SJCRH30 (cell line): ENCODE measurements at places on chromosomes 11 and 22. TPM values are rescaled to one million over a fixed set of nuclear protein-coding genes. Genes with fewer than 3 reads are reported as not detected.

RIMBP3C gene
- 0.28 and 0.49 TPM in 2 replicates for total RNA-seq

GRCh38 chr11:19441752-19442553 is 201.2 kb upstream of the E2F8 start:
- DNase-seq: peak; percentile 67
- peaks cover 28% of the 10 kb centered on the region for H3K4me1 ChIP-seq
- H3K4me3 ChIP-seq: no peak overlapping the region
- H3K27ac ChIP-seq: peak overlapping the region; percentile 6; the same call in 1 of the 2 replicates

PATE2 gene
- 0.25 TPM in 1 of 2 replicates, not detected in the other for total RNA-seq

- no peaks in the 10 kb centered on the region for H3K27me3 ChIP-seq
- H3K4me1 ChIP-seq: no peaks in the 10 kb centered on the region
- H3K27ac ChIP-seq: no peak overlapping the region
Observed at GRCh38 chr11:114309517-114309916, 13.3 kb downstream of the NNMT start.

DNA sequence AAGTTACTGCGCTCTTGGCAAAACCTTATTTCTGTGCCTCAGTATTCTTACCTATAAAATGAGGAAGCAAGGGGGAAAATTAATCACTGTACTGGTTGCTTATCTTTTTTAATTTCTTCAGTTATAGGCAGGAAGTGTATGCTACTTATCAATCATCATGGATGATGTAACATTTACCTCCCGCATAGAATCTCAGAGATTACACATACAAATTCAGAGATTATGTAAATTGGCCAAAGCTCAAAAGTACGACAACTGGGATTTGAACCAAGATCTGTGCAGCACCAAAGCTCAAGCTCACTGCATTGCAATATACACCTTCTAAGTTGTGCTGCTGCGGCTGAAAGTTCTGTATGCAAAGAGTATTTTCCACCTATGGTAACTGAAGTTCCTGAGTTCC is 83.0 kb downstream of the PDHX start:
- H3K4me1 ChIP-seq: no peaks in the 10 kb centered on the region
- H3K4me3 ChIP-seq: no peak overlapping the region
- H3K36me3 ChIP-seq: peaks cover 3% of the 10 kb centered on the region
- no peaks in the 10 kb centered on the region for H3K27me3 ChIP-seq
- DNase-seq: no peak

GRCh38 chr22:42283278-42284201 is 13.1 kb upstream of the TCF20 start:
- peak overlapping the region; percentile 20 for H3K4me3 ChIP-seq
- no peak overlapping the region for H3K27ac ChIP-seq
- H3K36me3 ChIP-seq: no peaks in the 10 kb centered on the region

DNA sequence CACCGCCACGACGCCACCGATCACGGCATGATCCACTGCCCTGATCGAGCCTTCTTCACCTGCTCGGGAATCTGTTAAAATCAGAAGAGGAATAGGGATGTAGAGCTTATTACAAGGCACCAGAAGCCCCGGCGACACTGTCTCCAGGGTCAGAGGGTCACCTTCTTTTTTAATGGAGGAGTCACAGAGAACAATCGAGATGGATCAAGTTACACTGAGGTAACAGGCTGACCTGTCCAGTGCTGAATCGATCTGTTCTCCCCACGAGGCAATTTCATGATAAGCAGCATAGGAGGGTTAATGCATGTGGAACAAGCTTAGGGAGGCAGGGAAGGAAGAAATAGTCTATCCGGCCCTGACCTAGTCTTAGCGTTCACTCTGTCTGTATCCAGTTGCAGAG is 325.5 kb downstream of the CADM1 start:
- DNase-seq: no peak
- H3K27me3 ChIP-seq: no peaks in the 10 kb centered on the region
- H3K27ac ChIP-seq: no peak overlapping the region
- H3K4me3 ChIP-seq: no peak overlapping the region
- H3K36me3 ChIP-seq: no peaks in the 10 kb centered on the region
- no peaks in the 10 kb centered on the region for H3K4me1 ChIP-seq

SLN gene
- 0.36 TPM in 1 of 2 replicates, not detected in the other for total RNA-seq

TREH gene
- total RNA-seq: not detected in 2 replicates

DNA sequence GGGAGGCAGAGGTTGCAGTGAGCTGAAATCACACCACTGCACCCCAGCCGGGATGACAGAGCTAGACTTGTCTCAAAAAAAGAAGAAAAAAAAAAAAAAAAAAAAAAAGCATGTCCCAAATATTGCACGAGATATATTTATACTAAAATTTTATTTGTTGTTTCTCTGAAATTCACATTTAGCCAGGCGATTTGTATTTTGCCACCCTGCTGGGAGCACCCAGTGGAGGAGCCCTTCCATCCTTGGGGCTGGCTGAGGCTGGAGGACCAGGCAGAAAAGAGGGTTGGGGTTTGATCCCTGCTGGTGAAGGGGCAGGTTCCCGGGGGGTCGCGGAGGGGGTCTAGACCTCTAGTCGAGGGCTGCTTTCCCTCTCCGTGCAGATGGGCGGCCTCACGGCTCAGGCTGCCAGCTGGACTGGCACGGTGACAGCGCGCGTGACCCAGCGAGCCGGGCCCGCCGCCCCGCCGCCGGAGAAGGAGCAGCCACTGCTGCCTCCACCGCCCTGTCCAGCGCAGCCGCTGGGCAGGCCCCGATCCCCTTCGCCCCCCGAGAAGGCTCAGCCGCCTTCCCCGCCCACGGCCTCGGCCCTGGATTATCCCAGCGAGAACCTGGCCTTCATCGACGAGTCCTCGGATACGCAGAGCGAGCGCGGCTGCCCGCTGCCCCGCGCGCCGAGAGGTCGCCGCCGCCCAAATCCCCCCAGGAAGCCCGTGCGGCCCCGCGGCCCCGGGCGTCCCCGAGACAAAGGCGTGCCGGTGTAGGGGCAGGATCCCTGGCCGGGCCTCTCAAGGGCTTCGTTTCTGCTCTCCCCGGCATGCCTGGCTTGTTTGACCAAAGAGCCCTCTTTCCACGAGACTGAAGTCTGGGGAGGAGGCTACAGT is 952 bp upstream of the CATSPERZ start:
- H3K4me3 ChIP-seq: no peak overlapping the region; the same call in 1 of the 2 replicates
- H3K4me1 ChIP-seq: 0 out of 2 replicates have a peak, but pooled peaks cover 3% of the 10 kb centered on the region

- H3K27ac ChIP-seq: no peak overlapping the region
- no peak overlapping the region for H3K4me3 ChIP-seq
Observed at GRCh38 chr11:107856180-107856980, 2.2 kb downstream of the SLC35F2 start.

TEX54 gene
- total RNA-seq: not detected in 2 replicates

GRCh38 chr22:42414565-42415303 is 17.5 kb downstream of the NFAM1 start:
- no peaks in the 10 kb centered on the region; the same call in 1 of the 2 replicates for H3K4me1 ChIP-seq
- no peak overlapping the region for H3K4me3 ChIP-seq
- no peak overlapping the region for H3K27ac ChIP-seq
- no peak for DNase-seq
- H3K36me3 ChIP-seq: no peaks in the 10 kb centered on the region

OR51B4 gene
- not detected in 2 replicates for total RNA-seq

DNA sequence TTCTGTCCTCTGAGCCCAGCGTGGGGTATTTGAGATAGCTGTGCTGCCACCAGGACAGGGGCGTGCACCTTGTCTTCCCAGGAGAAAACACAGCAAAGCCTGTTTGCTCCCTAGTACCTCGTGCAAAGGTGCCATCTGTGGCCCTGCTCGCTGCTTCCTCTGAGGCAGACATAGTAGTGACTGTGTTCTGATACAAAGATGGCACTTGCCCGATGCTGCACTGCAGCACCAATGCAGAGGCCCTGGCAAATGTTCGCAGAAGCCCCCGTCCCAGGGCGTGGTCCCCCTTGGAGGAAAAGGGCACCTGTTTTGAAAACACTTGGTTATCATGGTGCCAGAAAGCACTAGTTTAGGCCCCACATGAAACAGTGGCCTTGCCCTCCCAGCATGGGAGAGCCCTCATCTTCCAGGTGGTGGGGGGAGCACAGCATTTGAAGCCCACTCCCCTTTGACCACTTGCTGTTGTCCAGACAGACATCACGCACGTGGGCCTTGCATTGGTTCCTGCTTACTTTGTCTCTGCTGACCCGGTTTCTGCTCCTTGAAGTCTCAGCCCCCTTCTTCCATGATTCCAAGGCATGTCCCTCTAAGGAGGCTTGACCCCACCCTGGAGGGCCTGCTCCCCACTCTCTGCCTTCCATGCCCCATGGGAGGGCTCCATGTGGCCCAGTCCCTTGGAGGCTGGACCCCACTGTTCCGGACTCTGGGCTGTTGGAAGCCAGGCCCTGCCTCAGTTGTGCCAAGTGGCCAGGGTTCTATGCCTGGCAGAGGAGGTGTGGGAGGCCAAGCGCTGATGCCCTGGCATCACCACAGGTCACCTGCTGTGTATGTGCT is 109.4 kb downstream of the KCNQ1OT1 start:
- H3K36me3 ChIP-seq: no peaks in the 10 kb centered on the region
- DNase-seq: no peak
- H3K4me3 ChIP-seq: no peak overlapping the region

RFPL3 gene
- not detected in 2 replicates for total RNA-seq

- H3K27me3 ChIP-seq: no peaks in the 10 kb centered on the region
- H3K27ac ChIP-seq: no peak overlapping the region
- H3K36me3 ChIP-seq: no peaks in the 10 kb centered on the region
Observed at GRCh38 chr11:121246021-121246768, 46.4 kb upstream of the SC5D start.

DNA sequence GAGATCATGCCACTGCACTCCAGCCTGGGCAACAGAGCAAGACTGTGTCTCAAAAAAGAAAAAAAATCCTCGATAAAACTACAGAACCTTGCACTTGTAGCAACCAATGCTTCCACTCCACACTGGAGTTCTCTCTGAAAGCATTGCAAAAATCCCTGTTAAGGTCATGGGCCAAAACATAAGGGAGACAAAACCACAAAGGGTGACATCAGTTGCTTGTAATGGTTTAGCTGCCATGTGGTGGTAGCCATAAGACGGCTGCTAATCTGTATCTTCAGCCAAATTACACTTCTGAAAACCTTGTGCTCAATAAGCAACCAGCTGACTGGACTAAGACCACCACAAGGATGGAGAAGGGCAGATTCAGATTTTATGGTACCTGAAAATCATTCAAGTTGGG is 20.6 kb upstream of the TPH1 start:
- H3K27ac ChIP-seq: no peak overlapping the region
- H3K36me3 ChIP-seq: no peaks in the 10 kb centered on the region
- no peak for DNase-seq

RCOR2 gene
- total RNA-seq: 17.2 and 17.9 TPM in 2 replicates

NPTXR gene
- 0.08 and 0.10 TPM in 2 replicates for total RNA-seq

APOL5 gene
- not detected in 2 replicates for total RNA-seq

- no peaks in the 10 kb centered on the region for H3K27me3 ChIP-seq
- no peaks in the 10 kb centered on the region for H3K36me3 ChIP-seq
- peak; percentile 45 for DNase-seq
- H3K27ac ChIP-seq: peak overlapping the region; percentile 98
Observed at GRCh38 chr11:65418431-65418680, 4.2 kb upstream of the NEAT1 start.

GRCh38 chr22:22229683-22230420 is 14.7 kb upstream of the VPREB1 start:
- H3K4me3 ChIP-seq: no peak overlapping the region
- no peak overlapping the region for H3K27ac ChIP-seq
- H3K27me3 ChIP-seq: no peaks in the 10 kb centered on the region; the same call in 1 of the 2 replicates
- no peaks in the 10 kb centered on the region for H3K36me3 ChIP-seq
- DNase-seq: no peak

- H3K4me1 ChIP-seq: no peaks in the 10 kb centered on the region
- H3K4me3 ChIP-seq: no peak overlapping the region
- peaks cover 13% of the 10 kb centered on the region for H3K36me3 ChIP-seq
- no peak for DNase-seq
Observed at GRCh38 chr22:29827091-29827490, 11.0 kb downstream of the ASCC2 start.

GRCh38 chr11:61162092-61162941 is 1.1 kb upstream of the VPS37C start:
- no peaks in the 10 kb centered on the region for H3K36me3 ChIP-seq
- H3K27me3 ChIP-seq: no peaks in the 10 kb centered on the region
- H3K27ac ChIP-seq: peak overlapping the region; percentile 77

GRCh38 chr22:23231471-23232093 is 51.3 kb downstream of the BCR start:
- peaks cover 11% of the 10 kb centered on the region; the same call in 1 of the 2 replicates for H3K36me3 ChIP-seq
- H3K27me3 ChIP-seq: no peaks in the 10 kb centered on the region
- no peak overlapping the region for H3K27ac ChIP-seq
- peaks cover 54% of the 10 kb centered on the region for H3K4me1 ChIP-seq
- no peak for DNase-seq

DNA sequence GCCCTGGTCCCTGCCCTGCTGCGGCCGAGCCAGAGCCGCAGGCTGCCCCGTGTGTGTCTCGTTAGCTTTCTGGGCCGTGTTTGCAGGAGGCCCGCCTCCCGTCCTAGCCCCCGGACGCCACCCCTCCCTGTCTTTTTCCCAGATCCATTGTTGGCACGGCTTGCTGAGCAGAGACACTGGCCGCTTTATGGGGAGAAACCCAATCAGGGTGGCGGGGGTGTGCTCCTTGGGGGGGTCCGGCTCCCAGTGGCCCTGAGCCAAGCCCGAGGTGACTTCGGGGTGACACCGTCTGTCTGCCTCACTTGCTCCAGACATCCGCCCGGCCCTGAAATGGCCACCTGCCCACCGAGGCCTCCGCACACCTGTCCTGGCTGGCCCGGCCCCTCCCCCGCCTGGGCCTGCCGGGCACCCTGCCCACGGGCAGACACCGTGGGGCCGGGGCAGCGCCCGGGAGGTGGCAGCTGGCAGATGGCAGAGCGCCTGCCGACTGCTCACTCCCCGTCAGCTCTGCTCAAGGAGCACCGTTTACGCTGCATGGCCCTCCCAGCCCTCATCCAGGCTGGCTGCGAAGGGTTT is 43.1 kb upstream of the PPARA start:
- no peak overlapping the region for H3K27ac ChIP-seq
- H3K4me3 ChIP-seq: no peak overlapping the region
- no peaks in the 10 kb centered on the region for H3K27me3 ChIP-seq
- H3K4me1 ChIP-seq: peaks cover 17% of the 10 kb centered on the region; the same call in 1 of the 2 replicates
- no peak for DNase-seq

CHRM1 gene
- total RNA-seq: not detected in 2 replicates

CSNK1E gene
- 142 and 143 TPM in 2 replicates for total RNA-seq

RBMXL2 gene
- not detected in 2 replicates for total RNA-seq

SERPING1 gene
- total RNA-seq: 12.3 and 13.8 TPM in 2 replicates

DNA sequence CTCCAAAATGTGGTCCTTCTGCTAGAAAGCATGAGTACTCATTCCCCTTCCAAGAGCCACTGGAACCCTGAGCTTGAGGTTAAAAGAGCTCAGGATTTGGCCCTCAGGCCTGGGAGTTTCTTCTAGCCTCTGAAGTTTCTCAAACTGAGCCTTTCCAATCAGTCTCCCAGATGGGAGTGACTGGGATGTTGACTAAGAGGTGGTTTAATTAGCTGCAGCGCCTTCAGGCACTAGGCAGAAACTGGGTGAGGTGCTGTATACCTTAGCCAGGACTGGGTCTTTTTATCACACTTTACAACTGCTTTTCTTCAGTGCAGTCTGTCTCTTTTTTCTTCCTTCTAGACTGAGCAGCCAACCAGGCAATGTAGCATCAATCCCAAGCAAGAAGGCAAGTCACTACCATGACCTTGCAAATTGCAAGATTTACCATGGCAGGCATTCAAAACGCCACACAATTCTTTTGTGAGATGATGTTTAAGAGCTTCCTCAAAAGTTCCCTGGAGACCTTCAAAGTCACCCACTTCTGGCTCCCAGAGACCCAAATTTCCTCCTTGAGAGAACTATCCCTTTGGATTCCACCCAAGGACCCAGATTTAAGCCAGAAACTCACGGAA is 93.0 kb downstream of the SLC1A2 start:
- H3K36me3 ChIP-seq: no peaks in the 10 kb centered on the region
- no peak overlapping the region for H3K27ac ChIP-seq
- no peak for DNase-seq

SCUBE1 gene
- 11.0 and 13.7 TPM in 2 replicates for total RNA-seq
